Liver (tissue), 10 donors: ENCODE measurements at places on chromosomes 2 and 18. TPM values are rescaled to one million over a fixed set of nuclear protein-coding genes. Genes with fewer than 3 reads are reported as not detected.
A peak's percentile ranks its signal among the peaks of the same experiment; 100 is the strongest.

The CRYGC gene
- polyA plus RNA-seq, result not detected

The MYO5B gene
- polyA plus RNA-seq, result 12.4 TPM

DNA sequence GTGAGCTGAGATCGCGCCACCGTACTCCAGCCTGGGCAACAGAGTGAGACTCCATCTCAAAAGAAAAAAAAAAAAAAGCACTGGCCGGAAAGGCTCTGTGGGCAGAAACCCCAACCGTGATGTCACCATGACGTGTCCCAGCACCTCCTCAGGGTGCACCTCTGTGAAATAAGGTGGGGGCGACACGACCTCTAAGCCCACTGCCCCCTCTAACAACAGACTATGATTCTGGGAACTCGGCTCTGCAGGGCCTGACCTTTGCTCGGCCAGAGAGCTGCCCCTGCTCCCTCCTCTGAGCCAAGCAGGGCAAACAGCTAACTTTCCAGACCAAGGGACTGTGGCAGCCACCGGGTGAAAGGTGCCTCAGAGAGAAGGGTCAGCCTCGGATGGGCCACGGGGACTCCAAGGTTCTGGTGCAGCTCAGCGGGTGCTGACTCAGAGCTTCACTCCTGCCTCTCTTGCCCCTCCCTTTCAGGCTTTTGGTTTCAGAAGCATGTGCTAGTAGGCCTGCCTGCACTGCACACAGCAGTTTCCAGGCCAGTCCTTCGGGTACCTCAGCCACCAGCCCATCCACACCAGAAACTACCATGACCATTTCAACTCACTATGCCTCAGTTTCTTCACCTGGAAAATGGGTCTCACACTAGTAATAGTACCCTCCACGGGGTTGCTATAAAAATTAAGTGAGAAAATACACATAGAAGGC, 8.0 kb downstream of the TMBIM1 start:
- peak overlapping the region; percentile 60 for H3K27ac ChIP-seq

- H3K4me3 ChIP-seq, result no peak overlapping the region
- no peaks in the 10 kb centered on the region for H3K36me3 ChIP-seq
- DNase-seq, result no peak
- H3K27ac ChIP-seq, result no peak overlapping the region
- no peaks in the 10 kb centered on the region for H3K27me3 ChIP-seq
- no peaks in the 10 kb centered on the region for H3K4me1 ChIP-seq
Measured at GRCh38 chr2:47255794-47256193, 100.7 kb upstream of the STPG4 start.

- no peaks in the 10 kb centered on the region for H3K4me1 ChIP-seq
- no peak overlapping the region for H3K4me3 ChIP-seq
- no peak for DNase-seq
- H3K27ac ChIP-seq, result no peak overlapping the region
Measured at GRCh38 chr2:205792908-205793307, 110.6 kb downstream of the NRP2 start.

GRCh38 chr18:36464126-36464651, 166.7 kb downstream of the FHOD3 start:
- H3K27ac ChIP-seq, result no peak overlapping the region
- H3K4me1 ChIP-seq, result no peaks in the 10 kb centered on the region
- H3K4me3 ChIP-seq, result no peak overlapping the region

GRCh38 chr2:64644458-64645382, 9.0 kb downstream of the SERTAD2 start:
- H3K27me3 ChIP-seq, result no peaks in the 10 kb centered on the region
- H3K27ac ChIP-seq, result peak overlapping the region; percentile 89
- H3K4me1 ChIP-seq, result peaks cover 11% of the 10 kb centered on the region

- H3K27ac ChIP-seq, result no peak overlapping the region
- H3K4me1 ChIP-seq, result peaks cover 1% of the 10 kb centered on the region
- H3K4me3 ChIP-seq, result no peak overlapping the region
- no peaks in the 10 kb centered on the region for H3K36me3 ChIP-seq
- no peak for DNase-seq
Measured at GRCh38 chr2:187497858-187498463, 49.9 kb upstream of the CALCRL start.

GRCh38 chr18:25931126-25931525, 159.3 kb downstream of the SS18 start:
- H3K36me3 ChIP-seq, result no peaks in the 10 kb centered on the region
- H3K27ac ChIP-seq, result no peak overlapping the region
- no peaks in the 10 kb centered on the region for H3K4me1 ChIP-seq

DNA sequence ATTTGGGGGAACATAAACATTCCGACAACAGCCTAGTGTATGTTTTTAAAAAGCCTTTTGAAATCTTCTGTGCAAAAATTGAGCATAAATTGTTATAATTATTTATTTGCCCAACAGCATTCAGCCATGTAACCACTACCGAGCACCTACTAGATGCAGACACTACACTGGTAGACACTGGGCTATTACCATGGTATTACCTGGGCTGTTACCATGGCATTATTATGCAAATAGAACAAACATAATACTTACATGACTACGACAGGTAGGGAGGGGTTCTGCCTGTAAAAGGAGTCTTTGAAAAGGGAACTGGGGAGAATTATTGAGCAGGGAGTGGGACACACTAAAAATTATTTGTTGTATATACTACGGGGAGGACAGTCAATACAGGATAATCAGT, 116.4 kb downstream of the MREG start:
- no peak overlapping the region for H3K27ac ChIP-seq
- H3K36me3 ChIP-seq, result no peaks in the 10 kb centered on the region
- no peak for DNase-seq
- H3K27me3 ChIP-seq, result no peaks in the 10 kb centered on the region
- peaks cover 24% of the 10 kb centered on the region for H3K4me1 ChIP-seq
- H3K4me3 ChIP-seq, result no peak overlapping the region

- no peak overlapping the region for H3K4me3 ChIP-seq
- H3K27me3 ChIP-seq, result no peaks in the 10 kb centered on the region
- H3K4me1 ChIP-seq, result no peaks in the 10 kb centered on the region
- DNase-seq, result no peak
Measured at GRCh38 chr2:187656123-187656522, 101.9 kb upstream of the TFPI start.

- no peak overlapping the region for H3K4me3 ChIP-seq
- H3K27me3 ChIP-seq, result no peaks in the 10 kb centered on the region
- H3K36me3 ChIP-seq, result no peaks in the 10 kb centered on the region
- H3K27ac ChIP-seq, result no peak overlapping the region
- H3K4me1 ChIP-seq, result no peaks in the 10 kb centered on the region
Measured at GRCh38 chr2:49175831-49176230, 21.5 kb upstream of the FSHR start.

GRCh38 chr2:174053355-174054151, 88.4 kb upstream of the SP3 start:
- no peaks in the 10 kb centered on the region for H3K4me1 ChIP-seq
- no peak for DNase-seq
- H3K27ac ChIP-seq, result no peak overlapping the region
- H3K4me3 ChIP-seq, result no peak overlapping the region

DNA sequence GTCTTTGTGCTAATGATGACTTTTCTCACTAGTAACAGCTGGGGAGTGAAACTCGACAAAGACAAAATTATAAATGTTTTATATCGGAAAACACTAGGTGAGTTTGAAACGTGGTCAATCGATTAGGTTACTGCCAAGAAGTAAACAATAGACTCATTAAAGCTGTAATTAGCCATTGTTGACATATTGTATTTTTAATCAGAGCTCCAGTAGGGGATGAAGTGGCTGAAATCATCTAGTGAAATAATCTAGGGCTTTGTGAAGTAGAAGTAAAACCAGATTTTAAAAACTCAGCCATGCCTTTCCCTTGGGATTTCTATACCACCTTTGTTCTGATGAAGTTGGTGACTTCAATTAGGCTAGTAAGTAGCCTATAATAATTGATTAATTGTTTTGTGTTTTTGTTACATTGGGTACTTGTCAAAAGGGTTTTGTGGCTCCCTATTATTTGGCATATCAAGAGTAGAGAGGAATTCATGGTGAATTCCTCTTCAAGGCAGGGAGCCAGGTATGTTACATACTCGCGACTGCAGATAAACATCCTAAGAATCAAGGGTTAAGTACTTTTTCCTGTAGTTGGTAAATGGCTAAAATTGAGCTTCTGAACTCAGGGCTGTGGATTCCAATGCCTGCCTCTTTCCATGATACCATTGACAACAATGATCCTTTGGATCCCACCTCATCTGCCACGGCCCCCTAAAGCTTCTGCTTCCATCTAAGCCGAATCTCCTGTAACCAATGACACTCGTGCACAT, 31.6 kb downstream of the RAB27B start:
- DNase-seq, result no peak
- no peaks in the 10 kb centered on the region for H3K36me3 ChIP-seq
- H3K27me3 ChIP-seq, result no peaks in the 10 kb centered on the region
- no peak overlapping the region for H3K27ac ChIP-seq

- no peaks in the 10 kb centered on the region for H3K27me3 ChIP-seq
- H3K4me3 ChIP-seq, result no peak overlapping the region
- H3K36me3 ChIP-seq, result no peaks in the 10 kb centered on the region
- H3K4me1 ChIP-seq, result no peaks in the 10 kb centered on the region
Measured at GRCh38 chr2:10192392-10193015, 70.0 kb downstream of the RRM2 start.

DNA sequence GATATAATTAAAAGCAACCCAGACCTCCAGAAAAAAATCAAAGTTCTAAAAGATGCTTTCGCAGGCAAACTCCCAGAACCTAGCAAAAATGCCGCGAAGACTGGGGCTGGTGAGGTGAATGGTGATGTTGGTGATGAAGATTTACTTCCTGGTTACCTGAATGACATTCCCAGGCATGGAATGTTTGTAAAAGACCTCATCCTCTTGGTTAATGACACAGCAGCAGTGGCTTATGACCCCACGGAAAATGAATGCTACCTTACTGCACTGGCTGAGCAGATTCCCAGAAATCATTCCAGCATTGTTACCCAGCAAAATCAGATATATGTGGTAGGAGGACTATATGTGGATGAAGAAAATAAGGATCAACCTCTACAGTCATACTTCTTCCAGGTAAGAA, 994 bp downstream of the KLHL41 start:
- no peaks in the 10 kb centered on the region for H3K27me3 ChIP-seq
- no peak for DNase-seq
- H3K4me1 ChIP-seq, result no peaks in the 10 kb centered on the region
- no peak overlapping the region for H3K4me3 ChIP-seq
- H3K36me3 ChIP-seq, result no peaks in the 10 kb centered on the region
- H3K27ac ChIP-seq, result no peak overlapping the region

DNA sequence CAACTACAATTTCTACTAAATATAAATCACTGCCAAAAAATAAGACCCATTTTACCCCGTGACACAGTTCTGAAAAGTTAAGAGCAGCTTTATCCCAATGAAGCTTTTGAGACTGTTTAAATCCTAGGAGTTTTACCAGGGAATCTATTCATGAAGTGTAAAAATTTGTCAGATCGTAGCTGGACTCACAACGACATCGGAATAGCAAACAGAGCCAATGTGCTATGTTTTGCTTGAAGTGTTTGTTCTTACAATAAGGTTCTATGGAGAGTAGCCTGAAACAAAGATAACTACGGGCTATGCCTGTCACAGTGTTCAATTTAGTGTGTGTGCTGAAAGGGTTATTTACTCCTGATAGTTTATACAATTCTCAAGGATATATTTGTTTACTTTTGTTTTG, 78.5 kb upstream of the L3MBTL4 start:
- no peak for DNase-seq
- no peak overlapping the region for H3K27ac ChIP-seq
- no peaks in the 10 kb centered on the region for H3K36me3 ChIP-seq
